ENCODE measurements at places on chromosomes 16 and 17.
A peak's percentile ranks its signal among the peaks of the same experiment; 100 is the strongest.

DNA sequence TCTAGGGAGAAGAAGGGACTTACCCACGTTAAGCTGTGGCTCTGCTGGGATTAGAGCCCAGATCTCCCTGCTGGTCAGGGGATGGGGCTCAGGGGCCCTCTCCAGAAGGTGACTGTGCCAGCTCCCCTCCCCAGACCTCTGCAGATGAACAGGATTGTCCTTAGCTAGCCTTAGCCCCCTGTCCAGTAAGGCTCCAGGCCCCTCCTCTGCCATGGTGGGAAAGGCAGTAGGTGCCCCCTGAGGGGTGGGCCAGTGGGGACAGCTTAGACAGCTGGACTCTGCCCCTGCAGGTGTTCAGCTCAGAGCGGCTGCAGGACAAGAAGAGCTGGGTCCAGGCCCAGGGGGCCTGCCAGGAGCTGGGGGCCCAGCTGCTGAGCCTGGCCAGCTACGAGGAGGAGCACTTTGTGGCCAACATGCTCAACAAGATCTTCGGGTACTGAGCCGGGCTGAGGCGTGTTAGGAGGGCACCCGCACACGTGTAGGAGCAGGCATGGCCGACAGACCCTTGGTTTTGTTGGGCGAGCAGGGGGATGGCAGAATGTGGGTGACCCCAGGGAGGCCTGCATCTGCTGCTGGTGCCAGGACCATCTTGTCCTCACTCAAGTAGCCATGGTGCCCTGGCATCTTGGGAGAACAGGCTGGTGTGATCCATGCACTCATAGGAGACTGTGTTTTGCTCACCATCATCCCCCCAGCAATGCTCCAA, 50.9 kb downstream of the MRC2 start:
- no peak for DNase-seq

DNA sequence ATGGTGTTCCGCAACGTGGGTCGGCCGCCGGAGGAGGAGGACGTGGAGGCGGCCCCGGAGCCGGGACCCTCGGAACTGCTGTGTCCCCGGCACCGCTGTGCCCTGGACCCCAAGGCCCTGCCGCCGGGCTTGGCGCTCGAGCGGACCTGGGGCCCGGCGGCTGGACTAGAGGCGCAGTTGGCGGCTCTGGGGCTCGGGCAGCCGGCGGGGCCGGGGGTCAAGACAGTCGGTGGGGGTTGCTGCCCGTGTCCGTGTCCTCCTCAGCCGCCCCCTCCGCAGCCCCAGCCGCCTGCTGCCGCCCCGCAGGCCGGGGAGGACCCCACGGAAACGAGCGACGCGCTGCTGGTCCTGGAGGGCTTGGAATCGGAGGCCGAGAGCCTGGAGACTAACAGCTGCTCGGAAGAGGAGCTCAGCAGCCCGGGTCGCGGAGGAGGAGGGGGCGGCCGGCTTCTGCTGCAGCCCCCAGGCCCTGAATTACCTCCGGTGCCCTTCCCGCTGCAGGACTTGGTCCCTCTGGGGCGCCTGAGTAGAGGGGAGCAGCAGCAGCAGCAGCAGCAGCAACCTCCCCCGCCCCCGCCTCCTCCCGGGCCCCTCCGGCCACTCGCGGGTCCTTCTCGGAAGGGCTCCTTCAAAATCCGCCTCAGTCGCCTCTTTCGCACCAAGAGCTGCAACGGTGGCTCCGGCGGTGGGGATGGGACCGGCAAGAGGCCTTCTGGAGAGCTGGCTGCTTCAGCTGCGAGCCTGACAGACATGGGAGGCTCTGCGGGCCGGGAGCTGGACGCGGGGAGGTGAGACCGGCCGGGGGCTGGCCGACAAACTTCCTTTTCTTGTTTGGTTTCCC, 821 bp downstream of the SOCS7 start:
- peak; percentile 31 for DNase-seq

GRCh38 chr16:71808593-71809459, at the start of gene AP1G1:
TSS of gene AP1G1 (minus strand) at chr16:71808834. CDS start at chr16:71789479, 19,355 bp downstream.
- DNase-seq = peak; percentile 83

DNA sequence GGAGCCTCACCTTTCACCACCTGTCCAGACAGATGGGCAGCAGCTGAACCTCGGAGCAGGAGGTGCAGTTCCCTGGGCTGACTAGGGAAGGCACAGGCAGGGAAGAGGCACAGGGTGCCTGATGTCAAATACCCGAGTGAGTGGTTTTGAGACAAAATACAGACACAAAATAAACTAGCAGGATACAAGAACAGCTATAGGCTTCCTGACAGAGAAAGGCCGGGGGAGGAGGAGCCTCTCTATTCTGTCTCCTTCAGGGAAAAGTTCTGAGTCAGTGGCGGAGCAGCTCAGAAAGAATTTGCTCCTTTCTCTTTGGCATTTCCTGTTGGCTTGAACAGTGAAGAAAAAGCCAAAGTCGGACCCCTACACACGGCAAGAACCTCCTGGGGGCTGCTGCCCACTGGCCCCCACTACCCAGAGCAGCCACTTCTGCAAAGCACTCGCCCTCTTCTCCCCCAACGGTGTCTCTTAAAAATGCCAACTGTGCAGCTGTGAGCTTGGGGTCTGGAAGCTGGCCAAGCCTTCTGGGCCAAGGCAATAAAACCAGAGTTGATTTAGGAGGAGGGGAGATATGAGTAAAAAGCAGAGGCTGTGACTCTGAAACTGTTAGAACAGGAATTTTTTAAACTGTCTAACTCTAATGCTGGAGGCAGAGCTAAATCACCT, 14.4 kb upstream of the FAAP100 start:
- no peak for DNase-seq

DNA sequence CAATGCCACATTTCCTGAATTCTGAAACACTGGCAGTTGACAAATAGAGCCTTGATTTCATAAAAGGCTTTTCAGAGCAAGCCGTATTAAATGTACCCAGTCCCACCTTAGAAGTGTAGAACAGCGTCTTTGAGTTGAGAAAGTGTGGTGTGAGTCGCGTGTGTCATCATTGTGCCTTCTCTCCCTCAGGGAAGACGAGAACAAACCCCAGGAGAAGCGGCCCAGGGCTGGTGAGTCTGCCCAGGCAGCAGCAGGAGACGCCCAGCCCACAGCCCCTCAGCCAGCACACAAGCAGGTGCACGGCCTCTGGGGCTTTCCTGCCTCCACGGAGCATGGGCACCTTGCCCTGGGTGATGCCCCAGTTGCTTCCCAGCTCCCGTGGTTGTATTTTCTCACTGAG, 34.0 kb downstream of the CIBAR2 start:
- no peak for DNase-seq

DNA sequence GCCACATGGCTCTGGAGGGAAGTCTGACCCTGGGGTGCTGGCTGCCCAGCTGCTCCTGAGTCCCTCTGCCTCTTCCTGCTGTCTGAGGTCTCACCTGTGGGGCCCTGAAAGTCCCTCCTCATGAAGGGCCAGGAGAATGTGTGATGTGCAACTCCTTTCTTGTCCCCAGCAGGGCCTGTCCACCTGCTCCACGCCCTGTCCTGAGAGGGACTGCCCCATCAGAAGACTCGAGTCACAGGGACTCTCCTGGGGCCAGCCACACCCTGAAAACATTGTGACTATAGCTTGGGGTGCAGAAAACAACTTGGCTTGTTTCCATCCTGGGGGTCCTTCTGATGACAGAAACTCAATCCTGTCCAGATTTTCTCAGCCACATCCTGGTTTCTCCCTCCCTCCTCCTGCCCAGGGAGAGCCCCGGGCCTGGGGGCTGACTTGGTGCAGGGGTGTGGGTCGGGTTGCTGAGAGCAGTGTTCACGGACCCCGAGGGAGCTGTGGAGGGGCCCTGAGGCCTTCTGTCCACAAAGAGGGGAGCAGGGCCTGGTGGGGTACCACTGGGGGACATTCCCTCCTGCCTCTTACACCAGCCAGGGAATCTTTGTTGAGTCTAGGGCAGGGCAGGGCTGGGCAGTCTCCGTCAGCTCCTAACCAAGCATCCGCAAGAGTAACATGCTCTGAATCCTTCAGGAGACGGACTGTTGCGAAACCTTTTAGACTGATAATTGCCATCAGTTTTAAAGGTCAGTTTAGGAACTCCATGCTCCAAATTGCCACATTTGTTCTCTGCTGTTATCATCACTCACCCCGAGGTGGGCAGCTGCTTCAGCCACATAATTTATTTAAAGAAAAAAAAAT, 45.9 kb downstream of the NT5M start:
- no peak for DNase-seq

DNA sequence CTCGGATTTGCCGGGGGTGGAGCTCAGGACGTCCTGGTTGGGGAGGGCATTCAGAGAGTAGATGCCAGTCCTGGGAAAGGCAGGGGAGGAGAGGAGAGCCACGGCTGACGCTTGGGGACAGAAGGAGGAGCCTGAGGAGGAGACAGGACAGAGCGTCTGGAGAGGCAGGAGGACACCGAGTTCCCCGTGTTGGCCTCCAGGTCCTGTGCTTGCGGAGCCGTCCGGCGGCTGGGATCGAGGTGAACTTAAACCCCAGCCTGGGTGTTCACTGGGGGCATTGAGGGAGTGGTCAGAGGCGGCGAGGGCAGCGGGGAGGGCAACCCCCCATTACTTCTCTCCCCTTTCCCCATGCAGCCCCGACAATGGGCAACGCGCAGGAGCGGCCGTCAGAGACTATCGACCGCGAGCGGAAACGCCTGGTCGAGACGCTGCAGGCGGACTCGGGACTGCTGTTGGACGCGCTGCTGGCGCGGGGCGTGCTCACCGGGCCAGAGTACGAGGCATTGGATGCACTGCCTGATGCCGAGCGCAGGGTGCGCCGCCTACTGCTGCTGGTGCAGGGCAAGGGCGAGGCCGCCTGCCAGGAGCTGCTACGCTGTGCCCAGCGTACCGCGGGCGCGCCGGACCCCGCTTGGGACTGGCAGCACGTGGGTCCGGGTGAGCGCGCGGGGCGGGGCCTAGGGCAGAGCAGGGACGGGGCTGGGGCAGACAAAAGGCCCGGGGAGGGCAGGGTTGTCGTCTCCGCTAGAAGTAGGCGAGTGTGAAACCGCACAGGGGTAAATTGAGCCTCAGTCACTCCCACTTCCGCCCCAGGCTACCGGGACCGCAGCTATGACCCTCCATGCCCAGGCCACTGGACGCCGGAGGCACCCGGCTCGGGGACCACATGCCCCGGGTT, 3.7 kb downstream of the NOL3 start:
- peak; percentile 52 for DNase-seq

DNA sequence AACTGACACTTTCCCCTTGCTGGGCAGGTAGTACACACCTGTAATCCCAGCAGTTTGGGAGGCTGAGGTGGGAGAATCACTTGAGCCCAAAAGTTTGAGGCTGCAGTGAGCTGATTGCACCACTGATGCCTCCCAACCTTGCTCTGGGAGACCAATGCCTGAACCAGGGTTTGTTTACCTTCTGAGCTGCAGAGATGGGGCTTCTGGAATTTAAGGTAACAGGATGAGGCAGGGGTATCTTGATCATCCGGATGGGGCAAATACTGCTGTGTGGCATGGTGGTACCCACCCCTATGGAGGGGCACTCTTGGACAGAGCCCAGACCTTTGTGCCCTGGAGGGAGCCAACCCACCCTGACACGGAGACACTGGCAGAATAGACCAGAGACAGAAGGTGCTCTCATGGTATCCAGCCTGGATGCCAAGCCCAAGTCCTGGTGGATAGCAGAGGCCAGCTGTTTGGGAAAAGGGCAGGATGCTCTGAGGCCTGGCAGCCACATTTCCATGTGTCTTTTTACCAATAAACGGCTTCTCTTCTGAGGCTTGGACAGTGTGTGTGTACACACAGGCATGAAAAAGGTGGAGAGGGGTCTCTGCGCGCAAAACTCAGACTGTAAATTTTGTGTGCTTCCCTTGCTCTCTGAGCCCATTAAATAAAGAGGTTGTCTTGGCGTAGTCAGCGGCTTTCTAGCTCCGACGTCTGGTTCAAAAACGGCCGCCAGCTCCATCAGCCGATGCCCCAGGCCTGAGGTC, 4.4 kb downstream of the ZNF48 start:
- no peak for DNase-seq

- no peak for DNase-seq
Observed at GRCh38 chr16:13909872-13910303, 10.1 kb upstream of the ERCC4 start.

- DNase-seq = no peak
Observed at GRCh38 chr17:4501295-4501949, 2.7 kb downstream of the SPNS2 start.

GRCh38 chr17:18039535-18040260, 490 bp downstream of the GID4 start:
- DNase-seq = no peak

DNA sequence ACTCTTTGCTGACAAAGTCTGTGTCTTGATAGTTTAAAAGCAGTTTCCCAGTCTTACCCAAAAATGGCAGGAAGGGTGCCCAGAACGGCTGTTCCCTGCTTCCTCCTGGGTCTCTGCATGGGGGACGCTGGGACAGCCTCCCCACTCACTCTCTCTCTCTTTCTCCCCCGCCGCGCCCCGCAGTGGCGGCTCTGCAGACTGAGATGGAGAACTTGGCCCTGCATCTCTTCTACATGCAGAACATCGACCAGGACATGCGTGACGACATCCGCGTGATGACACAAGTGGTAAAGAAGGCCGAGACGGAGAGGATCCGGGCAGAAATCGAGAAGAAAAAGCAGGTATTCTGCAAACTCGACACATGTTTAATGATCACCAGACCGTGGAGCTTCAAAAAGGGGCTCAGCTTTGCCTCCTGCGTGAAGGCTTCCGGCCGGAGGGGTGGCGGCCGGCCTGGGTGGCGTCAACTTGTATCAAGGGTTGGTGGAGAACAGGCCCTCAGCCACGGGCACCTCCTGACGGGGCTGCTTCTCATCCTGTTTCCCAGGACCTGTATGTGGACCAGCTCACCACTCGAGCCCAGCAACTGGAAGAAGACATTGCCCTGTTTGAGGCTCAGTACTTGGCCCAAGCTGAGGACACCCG, 22.0 kb downstream of the CCDC40 start:
- DNase-seq = no peak

- DNase-seq = no peak
Observed at GRCh38 chr17:58329035-58329809, 627 bp upstream of the TSPOAP1 start.

Measured in amygdala (tissue), 56 donors.